ENCODE measurements at places on chromosomes 6 and 20. TPM values are rescaled to one million over a fixed set of nuclear protein-coding genes. Genes with fewer than 3 reads are reported as not detected.
A peak's percentile ranks its signal among the peaks of the same experiment; 100 is the strongest.

TINAG gene
- not detected for total RNA-seq

- no peak for DNase-seq
These were observed 215.5 kb downstream of the SLC24A3 start for GRCh38 chr20:19427913-19428312.

- no peak for DNase-seq
These were observed 166.6 kb downstream of the PLCB4 start for GRCh38 chr20:9235518-9235917.

DNA sequence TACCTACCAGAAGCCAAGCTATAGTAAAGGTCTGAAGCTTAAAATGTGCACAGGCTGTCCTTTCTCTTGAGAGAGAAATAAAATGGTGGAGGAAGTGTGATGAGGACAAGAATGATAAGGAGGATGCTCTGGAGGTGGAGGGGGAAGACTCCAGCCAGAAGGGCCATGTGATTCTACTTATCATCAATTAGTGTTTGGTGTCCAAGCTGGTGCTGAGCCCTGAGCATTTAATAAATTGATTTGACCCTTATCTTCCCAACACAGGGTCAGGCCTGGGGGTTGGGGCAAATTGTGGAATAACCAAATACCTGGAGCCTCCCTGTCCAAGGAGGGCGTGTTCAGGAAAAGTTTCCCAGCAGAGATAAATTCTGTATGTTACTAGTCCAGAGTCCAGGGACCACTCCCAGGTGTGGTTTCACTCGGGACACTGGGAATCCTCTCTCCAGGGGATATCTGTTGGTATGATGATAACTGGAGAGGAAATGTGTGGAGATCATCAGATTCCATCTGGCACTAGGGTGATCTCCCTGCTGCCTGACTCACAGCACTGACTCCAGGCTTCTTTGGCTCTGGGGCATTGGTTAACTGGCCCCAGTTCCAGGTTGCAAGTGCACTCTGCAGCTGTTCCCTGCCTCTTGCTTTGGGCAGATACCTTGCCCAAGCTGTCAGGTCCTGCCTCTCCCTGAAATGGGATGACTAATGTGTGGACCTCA, 3.8 kb upstream of the MYBL2 start:
- no peak for DNase-seq

GRCh38 chr6:118467181-118467580, 80.9 kb upstream of the PLN start:
- DNase-seq = no peak

DNA sequence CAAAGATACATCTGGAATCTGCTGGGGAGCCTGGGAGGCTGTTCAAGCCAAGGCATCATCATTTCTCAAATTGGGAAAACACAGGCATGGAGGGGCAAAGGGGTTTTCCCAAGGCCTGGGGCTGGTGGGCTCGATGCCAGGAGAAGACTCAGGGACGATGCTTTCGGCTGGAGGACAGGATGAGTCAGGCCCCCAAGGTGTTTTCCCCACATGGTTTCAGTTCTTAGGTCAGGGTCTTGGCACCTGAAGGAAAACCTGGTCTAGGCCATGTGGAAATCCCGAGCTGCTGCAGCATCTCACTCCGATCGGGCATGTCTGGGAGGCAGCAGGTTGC, 348.1 kb downstream of the CDC5L start:
- DNase-seq = peak; percentile 62

LRRN4 gene
- not detected for total RNA-seq

CRISP1 gene
- total RNA-seq = not detected

DNA sequence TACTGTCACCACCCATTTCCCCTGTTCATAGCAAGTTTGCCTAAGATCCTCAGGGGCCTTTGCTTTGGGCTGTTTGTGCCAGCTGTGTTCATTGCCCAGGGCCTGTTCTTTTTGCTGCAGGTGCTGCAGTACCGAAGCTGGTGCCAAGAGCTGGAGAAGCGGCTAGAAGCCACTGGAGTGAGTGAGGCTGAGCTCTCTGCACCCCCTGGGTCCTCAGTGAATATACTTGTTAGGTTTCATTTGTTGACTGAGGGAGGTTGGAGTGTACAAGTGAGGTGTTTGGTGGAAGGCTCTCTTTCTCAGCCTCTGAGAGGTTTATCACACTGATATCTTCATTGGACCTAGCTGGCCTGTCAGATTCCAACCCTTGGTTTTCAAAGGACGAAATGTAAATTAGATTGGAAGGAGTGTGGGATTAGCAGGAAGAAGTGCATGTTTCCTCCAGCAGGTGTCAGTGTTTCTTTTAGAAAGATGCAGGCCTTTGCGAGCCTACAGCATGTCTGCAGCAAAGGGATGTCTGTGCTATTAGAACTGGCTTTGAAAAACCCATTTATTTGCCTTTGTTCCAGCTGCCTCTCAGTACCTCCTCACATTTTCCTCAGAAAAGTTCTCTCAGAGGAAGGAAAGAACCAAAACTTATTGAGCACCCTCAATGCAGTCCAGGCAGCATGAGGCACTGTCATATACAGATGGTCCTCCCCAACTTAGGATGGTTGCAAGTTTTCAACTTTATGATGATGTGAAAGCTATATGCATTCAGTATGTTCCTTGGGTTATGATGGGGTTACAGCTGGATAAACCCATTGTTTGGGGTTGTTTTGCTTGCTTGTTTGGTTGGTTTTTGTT, 8.3 kb downstream of the CEP250 start:
- DNase-seq = peak; percentile 36

DNA sequence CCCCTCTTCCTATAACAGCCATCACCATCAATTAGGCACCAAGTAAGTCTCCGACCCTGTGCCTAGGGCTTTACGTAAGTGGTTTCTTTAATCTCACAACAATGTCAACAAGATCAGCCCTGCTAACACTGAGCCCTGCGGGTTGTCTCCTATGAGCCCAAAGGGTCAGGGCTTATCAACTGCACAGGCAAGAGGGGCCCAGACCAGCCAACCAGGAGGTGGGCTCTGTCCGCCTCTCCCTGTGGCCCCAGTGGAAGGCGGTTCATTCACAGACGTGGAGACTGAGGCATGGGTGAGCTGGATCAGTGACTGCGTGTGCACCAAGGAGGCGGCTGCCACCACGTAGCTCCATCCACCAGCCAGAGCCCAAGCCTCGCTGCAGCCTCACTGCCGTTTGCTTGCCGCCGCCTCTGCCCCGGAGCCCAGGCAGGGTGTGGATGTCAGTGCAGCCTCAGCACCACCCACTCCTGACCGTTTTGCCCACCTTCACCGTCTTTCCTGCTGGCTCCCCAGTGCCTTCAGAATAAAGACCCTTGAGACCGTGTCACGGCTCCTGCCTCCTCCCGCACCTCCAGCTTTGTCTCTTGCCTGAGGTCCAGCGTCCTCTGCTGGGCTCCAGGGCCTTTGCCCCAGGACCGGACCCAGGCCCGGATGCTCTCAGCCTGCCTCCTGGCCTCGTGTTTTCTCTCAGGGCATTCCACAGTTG, 78.7 kb downstream of the DLL1 start:
- DNase-seq = no peak

All from activated naive CD8-positive, alpha-beta T cell treated with anti-CD3 and anti-CD28 coated beads for 36 hours (primary cell).